Kidney glomerular epithelial cell (primary cell): ENCODE measurements at places on chromosomes 2 and 18.

GRCh38 chr2:197310987-197311420 lies 424 bp upstream of the ANKRD44 start:
- no peak for DNase-seq

- no peak for DNase-seq
Observed at GRCh38 chr18:77124452-77124922, 8.1 kb downstream of the MBP start.

DNA sequence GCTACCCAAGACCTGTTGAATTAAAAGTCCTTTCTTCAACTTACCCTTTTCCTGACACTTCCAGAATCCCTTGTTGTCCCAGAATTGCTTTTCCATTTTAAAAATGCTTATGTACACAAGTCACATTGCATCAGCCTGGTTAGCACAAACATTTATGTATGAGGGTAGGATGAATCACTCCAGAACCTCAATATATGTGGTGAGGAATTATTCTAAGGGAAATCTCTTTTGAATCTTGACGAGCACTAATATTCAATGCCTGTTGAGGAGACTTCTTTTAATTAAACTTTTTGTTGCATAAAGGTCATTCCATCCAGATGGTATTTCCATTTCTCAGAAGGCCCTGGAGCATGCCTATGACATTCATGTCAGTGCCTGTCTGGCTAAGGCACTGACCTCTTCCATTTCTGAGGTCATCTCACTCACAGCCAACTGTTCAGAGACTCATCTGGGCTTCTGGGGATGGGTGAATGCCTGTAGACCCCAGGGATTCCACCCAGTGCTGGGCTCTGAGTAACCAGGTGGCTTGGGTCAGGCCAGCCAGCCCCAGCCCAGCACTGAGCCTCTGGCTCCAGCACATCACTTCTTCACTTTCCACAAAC lies 28.2 kb downstream of the ACMSD start:
- no peak for DNase-seq

DNA sequence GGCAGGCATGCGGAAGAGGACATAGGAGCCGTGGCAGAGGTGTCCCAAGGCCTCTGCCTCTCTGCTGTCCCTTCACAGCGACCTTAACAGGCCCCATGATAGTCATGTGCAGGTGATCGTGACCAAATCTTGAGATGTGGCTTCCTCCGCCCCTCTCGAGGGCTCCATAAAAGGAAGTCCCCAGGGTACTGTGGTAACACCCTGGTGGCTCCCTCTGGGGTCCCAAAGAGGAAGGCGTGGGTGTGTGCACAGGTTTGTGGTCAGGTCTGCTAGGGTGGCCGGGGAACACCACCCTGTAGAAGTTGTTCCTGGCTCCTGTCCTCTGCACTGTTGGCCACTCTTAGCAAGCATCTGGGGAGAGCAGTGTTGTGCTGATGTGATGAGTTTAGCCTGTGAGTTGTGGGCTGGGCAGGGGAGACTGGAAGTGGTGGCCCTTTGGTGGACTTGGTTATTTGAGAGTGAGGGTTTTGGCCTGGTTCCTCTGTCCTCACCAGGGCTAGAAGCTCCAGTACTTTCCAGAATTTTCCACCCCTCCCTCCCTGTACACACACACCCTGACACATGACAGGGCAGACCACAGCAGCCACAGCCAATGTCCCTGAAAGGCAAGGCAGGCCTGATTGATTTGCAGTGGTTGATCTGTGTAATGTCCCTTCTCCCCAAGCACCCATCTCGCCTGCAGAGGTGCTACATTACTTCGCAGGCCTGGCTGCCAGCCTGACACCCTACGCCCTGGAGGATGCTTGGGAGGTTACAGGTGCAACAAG lies 68.9 kb upstream of the BOD1L2 start:
- no peak for DNase-seq

DNA sequence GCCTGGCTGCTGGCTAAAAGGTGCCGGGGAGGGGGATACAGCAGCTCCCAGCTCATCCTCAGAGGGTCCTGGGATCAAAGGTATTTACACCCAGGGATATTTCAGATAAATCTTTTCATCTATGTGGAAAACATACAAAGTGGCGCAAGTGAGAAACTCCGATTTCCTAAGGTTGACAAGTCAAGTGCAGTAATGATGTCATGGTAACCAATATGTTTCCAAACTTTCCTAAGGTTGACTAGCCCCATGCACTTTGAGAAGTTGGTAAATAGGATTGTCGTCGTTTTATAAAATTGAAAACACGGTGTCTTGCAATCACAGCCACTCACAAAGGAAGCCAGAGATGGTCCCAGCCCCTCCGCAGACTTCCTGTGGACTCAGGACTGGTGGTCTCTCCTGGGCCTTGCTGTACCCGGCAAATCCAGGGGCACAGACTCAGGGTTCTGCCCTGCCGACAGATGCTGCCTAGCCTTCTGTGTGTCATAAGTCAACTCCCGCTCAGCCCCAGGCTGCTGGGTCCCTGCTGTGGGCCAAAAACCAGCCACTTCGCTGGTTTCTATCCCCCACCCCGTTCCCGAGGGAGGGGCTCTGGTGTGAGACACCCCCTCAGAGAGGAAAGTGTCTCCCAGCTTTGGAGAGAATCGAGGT lies 111.2 kb upstream of the PPP1CB start:
- DNase-seq: no peak

DNA sequence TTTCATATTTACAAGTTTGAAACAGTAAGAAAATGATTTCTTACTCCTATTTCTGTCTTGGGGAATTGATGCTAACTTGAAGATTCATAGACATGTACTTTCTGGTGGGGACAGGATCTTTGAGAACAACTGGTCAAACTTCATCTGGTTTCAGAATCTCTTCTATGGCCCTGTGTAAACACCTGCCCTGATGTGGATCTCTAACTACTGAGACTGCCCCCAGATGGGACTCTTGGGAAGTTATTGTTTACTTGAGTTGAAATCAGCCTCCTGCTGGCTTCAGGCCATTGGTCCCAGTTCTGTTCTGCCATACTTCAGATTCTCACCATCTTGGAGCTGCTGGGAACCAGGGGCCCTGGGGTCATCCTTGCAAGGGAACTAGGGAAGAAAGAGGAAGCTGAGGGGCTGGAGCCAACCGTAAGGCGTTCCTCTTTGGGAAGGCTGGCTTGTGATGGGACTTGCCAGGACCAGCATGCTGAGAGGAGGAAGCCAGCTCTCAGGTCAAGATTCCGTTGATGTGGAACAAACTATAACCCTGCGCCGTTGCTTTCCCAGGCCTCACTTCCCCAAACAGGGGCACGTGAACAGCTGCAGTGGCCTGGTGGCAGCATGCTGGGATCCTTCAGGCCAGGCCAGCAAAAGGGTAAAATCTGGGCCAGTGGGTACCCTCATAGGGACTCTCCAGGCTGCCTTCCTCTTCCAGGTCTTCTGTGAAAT lies 135.5 kb upstream of the CXCR4 start:
- no peak for DNase-seq

- no peak for DNase-seq
Observed at GRCh38 chr2:21260311-21260710, 136.5 kb downstream of the TDRD15 start.

- DNase-seq: peak; percentile 37
Observed at GRCh38 chr18:3305354-3305762, 43.4 kb downstream of the MYL12B start.

GRCh38 chr2:151729837-151730236 lies 4.4 kb downstream of the NEB start:
- DNase-seq: no peak

DNA sequence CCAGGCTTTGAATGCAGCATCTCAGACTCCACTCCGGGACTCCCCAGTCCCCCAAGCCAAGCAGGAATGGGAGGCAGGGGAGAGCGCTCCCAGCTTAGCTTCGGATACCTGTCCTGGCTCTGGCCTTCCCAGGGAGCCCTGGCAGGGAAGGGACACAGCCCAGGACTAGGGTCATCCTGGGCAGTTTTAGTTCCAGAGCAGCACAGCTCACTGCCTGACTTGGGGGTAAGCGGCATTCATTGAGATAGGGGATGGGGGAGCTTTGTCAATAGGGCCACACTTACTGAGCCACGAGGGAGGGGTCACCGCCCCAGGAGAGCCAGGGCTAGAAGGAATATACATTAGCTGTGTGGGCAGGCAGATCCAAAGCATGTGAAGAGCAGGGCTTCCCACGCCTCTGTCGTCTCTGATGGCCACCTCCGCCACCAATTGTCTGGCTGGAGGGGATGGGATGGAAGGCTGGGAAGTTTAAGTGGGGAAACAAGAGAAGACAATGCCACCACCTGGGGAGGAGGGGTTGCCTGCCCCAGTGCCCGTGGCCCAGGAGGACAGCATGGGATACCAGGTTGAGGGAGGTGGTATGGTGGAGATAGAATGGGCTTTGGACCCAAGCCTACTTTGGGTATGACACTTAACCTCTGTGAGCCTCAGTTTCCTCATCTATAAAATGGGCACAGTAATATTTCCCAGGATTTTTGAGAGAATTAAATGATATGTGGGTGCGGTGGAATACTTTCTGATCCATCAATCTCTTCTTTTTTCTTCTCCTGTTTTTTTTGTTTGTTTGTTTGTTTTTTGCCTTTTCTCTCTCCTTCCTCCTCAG lies 40.2 kb downstream of the SCTR start:
- DNase-seq: no peak

DNA sequence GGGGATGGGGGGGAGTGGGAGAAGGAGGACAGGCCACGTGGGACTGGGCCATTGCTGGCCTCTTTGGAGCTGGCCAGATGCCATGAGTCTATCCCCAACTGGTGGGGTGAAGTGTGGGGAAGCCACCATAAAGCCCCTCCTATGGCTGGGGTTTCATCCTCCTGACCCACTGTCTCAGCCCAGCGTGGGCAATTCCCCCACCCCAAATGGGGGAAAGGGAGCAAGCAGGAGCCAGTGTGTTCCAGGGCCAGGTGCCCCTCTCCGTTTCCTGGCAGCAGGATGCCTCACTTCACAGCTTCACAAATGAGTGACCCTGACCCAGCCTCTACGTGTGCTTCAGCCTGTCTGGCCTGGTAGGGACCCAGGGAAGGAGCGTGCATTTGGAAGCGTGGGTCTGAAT lies 474.7 kb upstream of the HS6ST1 start:
- no peak for DNase-seq

DNA sequence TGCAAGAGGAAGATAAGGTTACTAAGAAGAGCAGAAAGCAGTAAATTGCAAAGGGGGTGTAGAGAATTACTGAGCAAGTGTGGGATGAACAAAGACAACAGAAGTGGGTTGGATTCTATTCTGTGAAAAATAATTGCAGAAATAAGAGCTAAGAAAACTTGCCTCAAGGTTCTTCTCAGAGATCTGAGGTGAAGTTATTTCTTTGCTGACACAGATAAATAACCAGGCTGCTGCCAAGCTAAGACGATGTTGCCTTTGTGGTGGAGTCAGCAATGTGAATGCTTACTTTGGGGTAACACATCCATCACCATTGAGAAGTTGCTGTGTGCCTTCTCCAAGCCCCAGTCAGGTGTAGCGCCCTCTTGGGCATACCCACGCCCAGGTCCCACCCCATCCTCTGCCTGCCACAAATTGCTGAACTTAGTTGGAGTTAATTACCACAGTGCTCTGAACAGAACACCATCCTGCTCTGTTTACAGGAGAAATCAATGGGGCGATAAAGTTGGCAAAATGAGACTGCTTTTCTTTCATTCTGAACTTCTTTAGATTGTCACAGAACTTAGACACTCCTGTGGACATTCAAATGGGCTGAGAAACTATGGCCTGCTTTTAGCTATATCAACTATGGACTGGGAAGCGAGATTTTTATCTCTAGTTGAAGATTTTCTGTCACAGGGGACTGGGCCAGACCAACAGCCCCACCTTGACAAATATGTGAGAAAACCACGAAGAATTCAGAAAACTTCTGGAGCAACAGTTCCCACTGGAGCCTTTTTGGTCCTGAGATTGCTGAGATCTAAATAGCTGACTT lies 283.6 kb downstream of the TMX3 start:
- DNase-seq: peak; percentile 16

- no peak for DNase-seq
Observed at GRCh38 chr2:158723181-158723838, 71.8 kb upstream of the DAPL1 start.

DNA sequence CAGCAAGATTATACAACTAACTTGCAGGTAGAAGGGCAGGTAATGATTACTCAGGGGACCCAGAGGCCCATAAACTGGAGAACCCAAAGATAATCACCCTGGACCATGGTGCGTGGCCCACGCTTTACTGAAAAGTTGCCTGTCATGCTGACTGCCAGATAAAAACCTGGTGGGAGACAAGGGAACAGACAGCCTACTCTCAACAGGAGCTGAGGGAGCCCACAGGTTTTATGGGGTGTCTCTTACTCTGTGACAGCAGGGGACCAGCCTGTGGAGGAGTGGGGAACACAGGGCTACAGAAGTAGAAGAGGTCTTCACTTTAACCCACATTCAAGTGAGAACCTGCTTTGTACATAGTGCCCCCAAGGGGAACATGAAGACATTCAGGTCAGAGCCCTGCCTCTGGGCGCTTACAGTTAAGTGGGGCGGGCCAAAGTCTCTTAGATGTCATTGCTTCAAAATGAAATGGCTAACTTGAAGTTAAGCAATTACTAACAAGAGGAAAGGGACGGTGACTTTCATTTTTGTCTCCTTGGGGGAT lies 60.4 kb downstream of the DHRS9 start:
- DNase-seq: no peak

- DNase-seq: peak; percentile 27
Observed at GRCh38 chr2:158464426-158465281, 7.9 kb downstream of the PKP4 start.

DNA sequence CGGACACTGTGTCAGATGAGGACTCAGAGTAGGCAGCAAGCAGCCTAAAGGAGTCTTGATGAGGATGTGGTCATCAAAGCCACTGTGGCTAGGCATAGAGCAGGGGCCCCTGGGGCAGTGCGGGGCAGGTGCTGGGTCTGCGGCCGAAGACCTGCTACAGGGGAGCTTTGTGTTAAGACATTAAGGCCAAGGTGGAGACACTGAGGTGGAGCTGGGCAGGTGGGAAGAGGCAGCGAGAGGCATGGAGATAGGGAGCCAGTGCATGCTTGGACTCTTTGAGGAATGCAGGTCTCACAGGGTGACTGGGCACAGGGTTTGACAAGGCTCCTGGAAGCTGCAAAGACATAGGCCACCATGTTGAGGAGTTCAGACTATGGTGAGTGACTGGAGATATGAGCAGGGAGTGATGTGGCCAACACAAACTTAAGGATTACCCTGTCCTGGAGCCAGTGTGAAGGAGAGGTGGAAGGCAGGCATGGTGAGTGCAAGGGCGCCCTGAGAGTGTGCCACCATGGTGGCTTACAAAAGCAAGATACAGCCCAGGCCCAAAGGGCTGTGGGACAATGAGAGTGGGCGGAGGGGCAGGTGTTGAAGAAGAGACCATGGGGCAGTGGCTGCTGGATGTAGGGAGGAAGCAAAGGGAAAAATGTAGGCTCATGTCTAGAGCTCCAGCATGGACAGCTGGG lies 450.9 kb upstream of the HS6ST1 start:
- no peak for DNase-seq

GRCh38 chr2:106789185-106789584 lies 96.8 kb downstream of the ST6GAL2 start:
- no peak for DNase-seq

DNA sequence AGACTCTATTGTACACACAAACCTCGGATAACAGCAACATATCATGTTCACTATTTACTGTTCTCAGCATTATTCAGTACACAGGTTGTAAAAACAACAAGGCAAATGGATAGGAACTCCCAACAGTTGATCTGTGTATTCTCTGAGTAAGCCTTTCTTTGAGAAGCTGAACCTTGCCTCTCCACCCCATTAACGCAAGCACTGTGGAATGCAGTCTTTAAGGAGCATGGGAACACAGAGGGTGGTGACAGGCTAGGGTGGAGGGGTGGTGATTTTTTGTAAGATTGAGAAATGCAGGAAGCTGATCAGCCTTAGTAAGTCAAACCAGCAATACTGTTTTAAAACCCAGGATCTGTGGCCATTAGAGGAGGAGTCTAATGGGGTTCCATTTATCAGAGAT lies 19.6 kb upstream of the SERPINB11 start:
- DNase-seq: peak; percentile 33
